ENCODE measurements at places on chromosomes 6 and 20. TPM values are rescaled to one million over a fixed set of nuclear protein-coding genes. Genes with fewer than 3 reads are reported as not detected.

- H3K4me3 ChIP-seq = no peak overlapping the region
- no peaks in the 10 kb centered on the region for H3K4me1 ChIP-seq
- 0 out of 2 replicates have a peak, but pooled peaks cover 1% of the 10 kb centered on the region for H3K27me3 ChIP-seq
- H3K27ac ChIP-seq = no peak overlapping the region
- no peaks in the 10 kb centered on the region for H3K36me3 ChIP-seq
Observed at GRCh38 chr6:34082864-34083626, 62.8 kb downstream of the GRM4 start.

ANKEF1 gene
- 1.4 TPM for total RNA-seq

- H3K36me3 ChIP-seq = no peaks in the 10 kb centered on the region
- DNase-seq = peak; percentile 53
- no peaks in the 10 kb centered on the region for H3K27me3 ChIP-seq
- no peaks in the 10 kb centered on the region for H3K4me1 ChIP-seq
- no peak overlapping the region for H3K4me3 ChIP-seq
Observed at GRCh38 chr6:150336299-150336698, 32.5 kb upstream of the IYD start.

GRCh38 chr6:157708933-157709332, 114.1 kb upstream of the SNX9 start:
- DNase-seq = no peak
- H3K4me1 ChIP-seq = no peaks in the 10 kb centered on the region
- H3K27me3 ChIP-seq = no peaks in the 10 kb centered on the region

Data from GM12878 (cell line).